Stimulated activated CD8-positive, alpha-beta memory T cell treated with anti-CD3 and anti-CD28 coated beads, Interleukin-4, amount 100 ng/mL, for 1 hour (primary cell): ENCODE measurements at places on chromosomes 2 and 18.

DNA sequence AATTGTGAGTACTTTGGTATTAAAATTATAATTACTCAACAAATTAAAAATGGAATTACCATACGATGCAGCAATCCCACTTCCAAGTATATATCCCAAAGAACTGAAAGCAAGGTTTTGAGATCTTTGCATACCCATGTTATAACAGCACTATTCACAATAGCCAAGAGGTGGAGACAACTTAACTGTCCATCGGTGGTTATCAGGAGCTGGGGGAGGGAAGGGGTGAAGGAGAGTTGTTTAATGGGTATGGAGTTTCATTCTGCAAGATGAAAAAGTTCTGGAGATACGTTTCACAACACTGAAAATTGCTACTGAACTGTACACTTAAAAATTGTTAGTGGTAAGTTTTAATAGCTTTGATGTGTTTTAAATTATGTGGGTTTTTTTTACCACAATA lies 25.7 kb downstream of the RAB10 start:
- DNase-seq, result no peak

- DNase-seq, result no peak
Measured at GRCh38 chr2:235098269-235098668, 146.5 kb downstream of the SH3BP4 start.

DNA sequence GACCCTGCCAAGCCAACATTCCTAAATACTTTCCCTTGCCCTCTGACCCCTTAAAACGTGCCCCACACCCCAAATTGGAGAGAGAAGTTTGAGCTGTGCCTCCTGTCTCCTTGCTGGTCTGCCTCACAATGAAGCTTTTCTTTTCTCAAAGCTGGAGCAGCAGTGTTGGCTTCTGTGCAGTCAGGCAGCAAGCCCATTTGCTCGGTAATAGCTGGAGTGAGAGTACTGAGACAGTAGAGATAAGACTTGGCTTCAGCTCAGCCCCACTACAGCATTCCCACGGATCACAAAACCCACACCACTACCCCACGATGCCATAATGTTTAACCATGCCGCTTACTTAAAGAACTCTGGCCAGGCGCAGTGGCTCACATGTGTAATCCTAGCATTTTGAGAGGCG lies 73.0 kb downstream of the NCAPH start:
- DNase-seq, result no peak

- DNase-seq, result no peak
Measured at GRCh38 chr2:230690439-230690838, 22.2 kb upstream of the CAB39 start.

DNA sequence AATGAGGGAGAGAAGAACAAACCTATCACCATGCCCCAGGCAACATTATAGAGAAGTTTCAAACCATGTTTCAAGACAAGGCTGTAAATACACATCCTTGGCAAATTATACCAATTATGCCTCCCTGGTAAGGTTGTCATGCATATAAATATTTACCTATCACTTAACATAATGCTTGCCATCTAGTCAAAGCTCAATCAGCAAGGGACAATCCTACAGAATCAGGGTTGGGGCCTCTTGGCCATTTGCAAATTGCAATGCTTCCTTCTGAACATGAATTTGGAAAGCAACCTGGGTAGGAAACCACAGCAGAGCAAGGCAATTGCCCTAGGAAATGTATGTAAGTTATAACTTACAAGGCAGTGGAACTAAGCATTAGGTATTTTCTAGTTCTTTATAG lies 907.2 kb upstream of the CDH2 start:
- no peak for DNase-seq

GRCh38 chr18:10239991-10240634 lies 214.3 kb upstream of the APCDD1 start:
- no peak for DNase-seq

DNA sequence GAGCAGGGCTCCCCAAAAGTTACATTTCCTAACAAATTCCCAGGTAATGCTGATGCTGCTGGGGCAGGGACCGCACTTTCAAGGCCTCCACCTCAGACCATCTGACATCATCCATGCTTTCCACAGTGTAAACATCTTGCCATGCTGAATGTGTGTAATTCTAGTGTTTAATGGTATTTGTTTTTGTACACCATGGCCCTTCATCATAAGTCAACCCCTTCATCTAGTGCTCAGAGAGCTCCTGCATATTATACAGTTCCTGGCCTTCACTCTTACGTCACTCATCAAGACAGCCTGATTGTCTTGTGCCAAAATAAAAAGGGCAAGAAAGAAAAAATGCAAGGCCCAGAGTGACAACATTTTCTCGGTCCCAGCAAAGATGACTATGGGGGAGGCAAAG lies 77.5 kb upstream of the ZFP36L2 start:
- DNase-seq, result no peak

- no peak for DNase-seq
Measured at GRCh38 chr18:45055811-45056210, 375.1 kb downstream of the SETBP1 start.

DNA sequence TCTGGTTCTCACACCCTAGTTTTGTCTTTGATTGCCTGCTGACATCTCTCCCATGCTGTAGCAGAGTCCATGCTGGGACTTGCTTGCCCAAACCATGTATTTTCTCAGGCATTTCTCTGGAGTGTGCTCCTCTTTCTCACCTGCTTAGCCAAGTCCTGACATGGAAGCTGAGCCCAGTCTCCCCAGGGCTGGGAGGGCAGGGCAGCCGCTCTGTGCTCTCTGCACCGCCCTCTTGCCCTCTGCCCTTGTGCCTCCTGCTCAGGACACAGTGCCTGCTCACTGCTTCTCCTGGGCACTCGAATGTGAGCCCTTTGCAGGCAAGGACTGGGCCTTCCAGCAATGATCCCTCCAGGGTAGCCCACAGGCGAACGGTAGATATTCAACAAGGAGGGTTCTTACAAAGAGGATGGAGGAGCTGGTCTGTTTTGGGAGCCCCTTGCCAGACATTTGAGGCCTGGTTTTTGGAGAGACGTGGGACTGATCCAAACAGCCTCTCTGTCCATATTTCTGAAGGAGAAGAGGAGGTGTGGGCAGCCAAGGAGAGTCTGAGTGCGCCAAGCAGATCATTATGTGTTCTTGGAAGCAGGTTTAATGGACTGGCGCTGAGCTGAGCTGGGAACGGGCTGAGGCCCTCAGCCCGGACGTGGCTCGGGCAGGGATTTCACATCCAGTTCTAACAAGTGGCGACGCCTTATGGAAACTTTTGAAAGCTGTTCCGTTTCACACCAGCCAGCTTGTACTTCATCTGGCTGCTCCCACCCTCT lies 4.0 kb downstream of the SLC14A2 start:
- no peak for DNase-seq

- DNase-seq, result no peak
Measured at GRCh38 chr18:34219651-34220050, 5.1 kb downstream of the NOL4 start.

DNA sequence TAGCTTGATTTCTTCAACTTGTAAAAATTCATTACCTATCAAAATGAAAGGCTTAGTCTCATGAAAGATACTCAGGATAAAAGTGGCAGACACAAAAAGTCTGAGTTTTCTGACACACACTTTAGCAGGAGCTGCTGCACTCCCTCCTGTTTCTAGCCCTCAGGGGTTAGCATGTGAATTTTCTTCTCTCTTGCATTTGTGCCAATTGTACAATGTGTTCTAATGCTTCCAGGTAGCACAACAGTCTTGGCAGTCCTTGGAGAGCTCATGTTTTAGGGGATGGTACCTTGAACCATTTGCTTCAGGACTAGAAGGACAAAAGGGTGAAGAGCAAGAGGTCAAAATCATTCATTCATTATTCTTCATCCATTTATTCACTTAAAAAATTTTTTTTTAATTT lies 316.8 kb downstream of the AFF3 start:
- no peak for DNase-seq

DNA sequence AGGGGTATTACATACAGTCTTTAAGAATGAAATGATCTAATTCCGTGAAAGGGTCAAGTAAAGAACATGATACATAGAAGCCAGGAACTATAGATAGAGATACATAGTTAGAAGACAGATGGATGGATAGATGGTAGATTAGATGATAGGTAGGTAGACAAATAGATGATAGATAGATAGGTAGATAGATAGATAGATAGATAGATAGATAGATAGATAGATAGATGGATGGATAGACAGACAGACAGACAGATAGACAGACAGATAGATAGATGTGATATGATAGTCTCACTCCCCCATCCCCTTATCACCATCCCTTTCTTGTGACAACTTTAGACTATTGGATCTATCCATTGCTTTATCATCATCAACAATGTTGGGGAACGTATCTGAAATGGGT lies 448.2 kb downstream of the METTL4 start:
- DNase-seq, result no peak

DNA sequence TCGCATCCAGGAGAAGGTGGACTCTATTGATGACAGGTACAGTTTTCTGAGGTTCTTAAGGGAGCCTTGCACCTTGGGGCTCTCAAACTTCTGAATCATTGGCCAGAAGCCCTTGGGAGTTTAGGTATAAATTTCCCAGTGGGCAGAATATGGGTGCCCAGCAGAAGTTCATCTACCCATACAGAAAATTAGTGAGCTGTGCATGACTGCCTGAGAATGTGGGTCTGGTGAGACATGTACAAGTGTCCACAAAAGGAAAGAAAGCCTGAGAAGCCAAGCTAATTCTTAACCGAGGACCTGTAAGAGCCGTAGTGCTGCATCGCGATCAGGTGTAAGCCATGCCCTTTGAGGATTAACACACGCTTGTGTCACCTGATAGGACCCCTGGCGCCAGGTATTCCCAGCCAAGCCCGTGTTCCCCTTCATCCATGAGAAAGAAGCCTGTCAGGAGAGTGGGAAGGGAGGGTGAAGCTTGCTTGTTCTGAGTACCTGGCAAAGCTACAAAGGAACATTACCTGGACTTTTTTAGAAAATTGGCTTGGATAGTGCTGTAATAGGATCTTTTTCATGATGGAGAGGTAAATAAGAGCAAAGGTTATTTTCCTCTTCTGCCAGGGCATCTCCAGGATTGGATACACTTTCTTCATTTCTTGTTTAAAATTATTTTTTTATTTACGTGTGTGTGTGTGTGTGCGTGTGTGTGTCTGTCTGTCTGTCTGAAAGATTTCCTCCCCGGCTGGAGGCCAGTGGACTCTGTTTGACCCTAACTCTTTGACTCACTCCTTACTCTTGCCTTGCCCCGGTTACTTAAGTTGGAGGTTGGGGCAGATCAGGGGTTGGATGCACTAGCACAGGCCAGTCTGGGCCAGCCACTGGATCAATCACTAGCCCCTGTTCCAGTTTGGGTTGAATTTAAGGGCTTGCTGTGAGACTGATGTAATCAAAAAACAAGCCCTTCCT lies 90.4 kb upstream of the EML6 start:
- DNase-seq, result no peak

DNA sequence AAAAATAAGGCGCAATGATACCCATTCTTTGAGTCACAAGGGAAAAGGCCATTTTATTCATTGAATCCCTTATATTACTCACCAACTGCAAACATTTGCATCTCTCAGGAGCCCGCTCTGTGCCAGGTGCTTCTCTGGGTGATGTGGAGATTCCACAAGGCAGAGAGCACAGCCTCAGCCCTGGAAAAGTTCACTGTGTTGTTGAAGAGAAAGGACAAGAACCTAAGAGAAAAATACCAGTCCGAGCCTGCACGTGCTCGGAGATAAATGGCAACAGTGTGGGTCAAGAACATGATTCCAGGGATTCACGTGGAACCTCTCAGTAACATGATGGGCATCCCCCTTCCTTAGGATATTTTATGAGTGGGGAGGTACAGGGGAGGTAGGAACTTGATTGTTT lies 11.8 kb downstream of the GNAL start:
- no peak for DNase-seq

GRCh38 chr2:16188261-16188890 lies 248.0 kb downstream of the MYCN start:
- no peak for DNase-seq

- DNase-seq, result no peak
Measured at GRCh38 chr2:201452922-201453643, 1.5 kb downstream of the STRADB start.
